ENCODE measurements at places on chromosomes 7 and 10.

DNA sequence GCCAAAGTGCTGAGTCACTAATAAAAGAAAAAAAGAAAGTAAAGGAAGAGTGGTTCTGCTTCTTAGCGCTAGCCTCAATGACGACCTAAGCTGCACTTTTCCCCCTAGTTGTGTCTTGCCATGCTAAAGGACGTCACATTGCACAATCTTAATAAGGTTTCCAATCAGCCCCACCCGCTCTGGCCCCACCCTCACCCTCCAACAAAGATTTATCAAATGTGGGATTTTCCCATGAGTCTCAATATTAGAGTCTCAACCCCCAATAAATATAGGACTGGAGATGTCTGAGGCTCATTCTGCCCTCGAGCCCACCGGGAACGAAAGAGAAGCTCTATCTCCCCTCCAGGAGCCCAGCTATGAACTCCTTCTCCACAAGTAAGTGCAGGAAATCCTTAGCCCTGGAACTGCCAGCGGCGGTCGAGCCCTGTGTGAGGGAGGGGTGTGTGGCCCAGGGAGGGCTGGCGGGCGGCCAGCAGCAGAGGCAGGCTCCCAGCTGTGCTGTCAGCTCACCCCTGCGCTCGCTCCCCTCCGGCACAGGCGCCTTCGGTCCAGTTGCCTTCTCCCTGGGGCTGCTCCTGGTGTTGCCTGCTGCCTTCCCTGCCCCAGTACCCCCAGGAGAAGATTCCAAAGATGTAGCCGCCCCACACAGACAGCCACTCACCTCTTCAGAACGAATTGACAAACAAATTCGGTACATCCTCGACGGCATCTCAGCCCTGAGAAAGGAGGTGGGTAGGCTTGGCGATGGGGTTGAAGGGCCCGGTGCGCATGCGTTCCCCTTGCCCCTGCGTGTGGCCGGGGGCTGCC lies at the start of gene IL6:
TSS of gene IL6 (plus strand) at position 294 of the 807 bp plus-strand sequence. CDS start at position 357, 63 bp downstream.
- DNase-seq, result peak; percentile 95

GRCh38 chr7:101563198-101563901 lies 65.7 kb downstream of the MYL10 start:
- DNase-seq, result no peak

GRCh38 chr7:132777414-132777813 lies 201.1 kb upstream of the PLXNA4 start:
- DNase-seq, result no peak

DNA sequence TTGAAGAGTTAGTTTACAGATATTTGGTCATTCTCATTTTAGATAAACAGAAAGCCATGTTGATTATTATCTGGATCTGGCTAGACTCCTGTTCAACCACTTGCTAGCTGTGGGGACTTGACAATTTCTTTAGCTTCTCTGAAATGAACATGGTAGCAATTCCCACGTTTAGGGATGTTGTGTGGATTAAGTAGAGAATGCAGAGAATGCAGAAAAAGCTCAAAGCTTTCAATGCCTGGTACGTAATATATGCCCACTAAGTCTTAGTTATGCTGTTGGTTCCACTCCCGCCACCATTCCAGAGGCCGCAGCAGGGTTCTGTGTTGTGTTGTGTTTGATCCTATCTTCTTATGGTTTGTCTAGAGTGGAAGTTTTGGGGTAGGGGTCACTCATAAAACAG lies 39.2 kb upstream of the RPA3 start:
- no peak for DNase-seq

- DNase-seq, result peak; percentile 10
Observed at GRCh38 chr10:91210435-91210834, 10.0 kb upstream of the PCGF5 start.

- no peak for DNase-seq
Observed at GRCh38 chr10:98560565-98560964, 113.8 kb upstream of the HPS1 start.

GRCh38 chr7:102223184-102223583 lies 63.5 kb upstream of the SH2B2 start:
- DNase-seq, result no peak

GRCh38 chr10:102649797-102650654 lies 5.7 kb downstream of the TRIM8 start:
- no peak for DNase-seq

DNA sequence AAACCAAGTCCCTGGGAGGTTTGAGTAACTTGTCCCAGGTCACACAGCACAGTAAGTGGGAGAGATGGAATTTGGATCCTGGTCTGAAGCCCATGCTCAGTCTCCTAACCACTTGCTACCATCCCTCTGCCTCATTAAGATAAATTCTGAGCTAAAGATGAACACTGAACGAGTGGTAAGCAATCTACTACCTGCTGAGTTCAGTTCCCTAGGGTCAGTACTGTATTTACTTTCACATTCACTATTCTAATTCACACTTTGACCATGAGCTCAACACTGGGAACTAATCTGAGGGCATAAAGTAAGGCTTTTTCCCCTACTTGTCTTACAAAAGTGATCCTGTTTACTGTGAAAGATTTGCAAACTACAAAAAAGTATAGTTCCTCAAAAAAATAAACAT lies 2.4 kb downstream of the UROS start:
- DNase-seq, result no peak

DNA sequence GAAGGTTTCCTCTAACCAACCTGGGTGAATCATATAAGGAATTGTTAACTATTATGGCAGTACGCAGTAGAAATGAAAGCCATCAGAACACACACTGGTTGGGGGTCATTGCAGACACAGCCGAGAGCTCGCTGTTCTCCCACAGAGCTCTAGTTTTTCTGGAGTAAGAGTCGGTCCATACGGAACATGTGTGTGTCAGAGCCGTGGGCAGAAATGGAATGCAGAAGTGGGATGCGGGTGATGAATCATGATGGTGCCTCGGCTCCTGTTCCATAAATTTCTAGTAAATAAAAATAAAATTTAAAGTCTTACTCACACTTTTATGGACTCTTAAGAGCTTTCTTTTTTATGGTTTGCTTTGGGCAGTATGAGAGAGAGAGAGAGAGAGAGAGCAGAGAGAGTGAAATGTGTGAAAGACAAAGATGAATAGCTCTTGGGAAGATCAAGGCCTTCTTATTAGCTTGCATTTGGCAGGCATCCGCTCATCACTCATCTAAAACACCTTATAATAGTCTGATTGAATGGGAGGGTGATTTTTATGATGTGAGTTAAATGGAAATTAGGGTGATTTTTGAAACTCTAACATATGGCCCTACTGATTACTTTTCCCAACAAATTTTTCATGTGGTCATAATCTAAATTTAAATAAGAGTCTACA lies 98.8 kb upstream of the PFKP start:
- DNase-seq, result peak; percentile 80

DNA sequence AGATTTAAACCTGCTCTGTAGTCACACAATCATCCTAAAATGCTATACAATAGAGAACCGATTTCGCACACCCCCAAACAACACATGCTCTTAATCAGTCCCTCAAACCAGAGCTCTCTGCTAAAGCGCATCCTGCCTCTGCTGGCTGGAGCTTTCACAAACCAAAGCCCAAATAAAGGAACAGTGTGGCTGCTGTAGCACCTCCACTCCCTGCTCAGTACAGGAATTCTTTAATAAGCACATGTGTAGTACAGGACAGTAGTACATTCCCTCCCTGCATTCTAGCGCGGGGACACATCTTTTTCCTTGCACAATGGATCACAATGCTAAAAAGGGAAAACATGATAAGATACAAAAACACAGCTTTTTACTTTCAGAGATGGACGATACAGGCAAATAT lies 684.6 kb downstream of the MAGI2 start:
- peak; percentile 28 for DNase-seq

GRCh38 chr7:47588704-47589225 lies 6.9 kb upstream of the TNS3 start:
- DNase-seq, result no peak

DNA sequence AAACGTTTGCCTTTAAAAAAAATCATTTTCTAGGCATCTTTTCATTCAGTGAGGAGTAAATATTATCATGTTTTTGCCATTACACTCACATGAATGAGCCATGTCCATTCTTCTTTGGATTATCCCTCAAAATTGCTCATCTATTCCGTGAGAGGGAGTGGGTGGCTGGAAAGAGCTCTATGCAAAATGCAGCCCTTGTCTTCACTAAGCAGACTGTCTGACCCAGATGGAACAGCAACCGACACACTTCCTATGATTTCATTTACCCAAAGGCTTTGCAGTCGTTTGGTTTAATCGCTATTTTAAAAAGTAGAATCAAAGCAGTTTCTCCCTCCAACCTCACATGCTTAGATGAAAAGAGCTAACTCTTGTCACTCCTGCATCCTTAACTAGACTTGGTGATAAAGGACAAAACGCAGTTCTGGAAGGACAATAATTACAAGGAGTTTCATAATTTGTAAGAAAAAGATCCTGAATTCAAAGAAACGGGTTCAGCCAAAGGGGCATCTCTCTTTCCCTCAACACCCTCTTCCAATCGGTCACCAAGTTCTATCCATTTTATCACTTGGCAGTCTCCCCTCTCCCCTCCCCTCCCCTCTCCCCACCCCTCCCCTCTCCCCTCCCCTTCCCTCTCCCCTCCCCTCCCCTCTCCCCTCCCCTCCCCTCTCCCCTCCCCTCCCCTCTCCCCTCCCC lies 198.1 kb upstream of the STK17A start:
- no peak for DNase-seq

GRCh38 chr7:111043561-111043960 lies 47.4 kb upstream of the LRRN3 start:
- no peak for DNase-seq

DNA sequence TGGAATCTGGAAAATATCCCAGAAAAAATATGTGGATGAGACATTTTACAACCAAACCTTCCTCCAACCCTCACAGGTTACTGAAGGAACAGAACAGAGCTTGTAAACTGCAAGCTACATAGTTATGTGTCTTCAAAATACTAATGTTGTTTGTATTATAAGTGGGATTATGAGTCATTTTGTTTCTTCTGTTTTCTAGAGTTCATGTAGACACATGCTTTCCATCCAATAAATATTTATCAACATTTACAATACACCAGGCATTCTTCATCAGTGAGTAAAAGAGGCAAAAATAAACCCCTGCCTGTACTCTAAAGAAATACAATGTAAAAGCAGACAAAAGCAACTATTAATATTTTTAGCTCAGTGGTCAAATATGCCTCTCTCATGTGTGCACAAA lies 38.0 kb upstream of the TES start:
- no peak for DNase-seq

GRCh38 chr10:59971915-59972314 lies 65.6 kb upstream of the CCDC6 start:
- DNase-seq, result peak; percentile 12

GRCh38 chr7:134618756-134619530 lies 27.7 kb upstream of the BPGM start:
- peak; percentile 59 for DNase-seq

- DNase-seq, result no peak
Observed at GRCh38 chr10:97711640-97712572, 1.6 kb upstream of the MARVELD1 start.

GRCh38 chr10:8057636-8058273 lies 3.3 kb downstream of the GATA3 start:
- DNase-seq, result no peak

DNA sequence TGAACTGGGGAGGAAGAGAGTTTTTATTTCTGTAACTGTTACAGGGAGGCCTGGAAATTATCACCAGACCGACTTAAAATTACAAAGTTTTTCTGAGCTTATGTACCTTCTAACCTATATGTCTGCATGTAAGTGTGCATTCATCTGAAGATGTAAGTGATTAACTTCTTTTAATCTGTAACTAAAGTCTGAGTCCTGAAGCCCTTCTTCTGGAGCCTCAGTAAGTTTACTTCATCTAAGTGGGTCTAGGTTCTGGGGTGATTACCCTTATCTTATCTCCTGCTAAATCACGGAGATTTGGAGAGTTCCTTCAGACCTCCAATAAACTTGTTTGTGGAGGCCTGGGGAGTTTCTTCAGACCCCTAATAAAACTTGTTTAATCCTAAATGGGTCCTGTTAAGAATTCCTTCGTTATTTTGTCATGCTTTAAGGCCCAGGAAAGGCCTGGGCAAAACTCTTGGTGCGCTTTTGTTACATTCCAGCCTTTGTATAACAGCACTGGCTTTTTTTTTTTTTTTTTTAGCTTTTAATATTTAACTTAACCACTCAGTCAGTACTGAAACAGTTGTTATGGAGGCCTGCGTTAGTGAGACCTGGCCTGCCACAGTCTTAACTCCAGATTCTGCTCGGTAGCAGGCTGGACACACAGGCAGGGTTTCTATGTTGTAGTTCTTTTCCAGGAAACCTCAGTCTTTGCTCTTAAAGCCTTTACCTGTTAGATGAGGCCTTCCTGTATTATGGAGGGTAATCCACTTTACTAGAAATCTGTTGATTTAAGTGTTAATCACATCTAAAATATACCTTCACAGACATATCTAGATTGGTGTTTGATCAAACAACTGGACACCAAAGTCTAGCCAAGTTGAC lies 33.0 kb downstream of the TPST1 start:
- DNase-seq, result no peak

- DNase-seq, result no peak
Observed at GRCh38 chr10:61110936-61111335, 167.0 kb upstream of the RHOBTB1 start.

GRCh38 chr10:132943791-132944404 lies 1.5 kb upstream of the CFAP46 start:
- no peak for DNase-seq

- no peak for DNase-seq
Observed at GRCh38 chr7:122553761-122554160, 145.2 kb downstream of the RNF133 start.

DNA sequence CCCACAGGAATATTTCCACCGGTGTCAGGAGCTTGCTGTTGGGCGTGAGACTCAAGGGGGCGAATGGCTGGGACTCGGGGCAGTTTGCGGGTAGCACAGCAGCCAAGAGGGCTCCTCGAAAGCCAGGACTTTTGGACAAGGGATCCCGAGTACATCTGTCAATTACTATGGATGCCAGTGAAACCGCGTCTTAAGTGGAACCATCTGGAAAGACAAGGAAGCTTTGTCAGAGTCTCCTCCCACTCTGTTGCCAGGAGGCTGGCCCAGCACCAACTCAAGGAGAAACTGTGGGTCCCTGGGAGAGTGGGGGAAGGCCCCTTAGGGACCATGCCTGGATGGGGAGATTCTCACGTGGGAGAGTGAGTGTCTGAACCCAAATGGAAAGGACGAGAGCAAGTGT lies 57.1 kb downstream of the C10orf143 start:
- peak; percentile 61 for DNase-seq

DNA sequence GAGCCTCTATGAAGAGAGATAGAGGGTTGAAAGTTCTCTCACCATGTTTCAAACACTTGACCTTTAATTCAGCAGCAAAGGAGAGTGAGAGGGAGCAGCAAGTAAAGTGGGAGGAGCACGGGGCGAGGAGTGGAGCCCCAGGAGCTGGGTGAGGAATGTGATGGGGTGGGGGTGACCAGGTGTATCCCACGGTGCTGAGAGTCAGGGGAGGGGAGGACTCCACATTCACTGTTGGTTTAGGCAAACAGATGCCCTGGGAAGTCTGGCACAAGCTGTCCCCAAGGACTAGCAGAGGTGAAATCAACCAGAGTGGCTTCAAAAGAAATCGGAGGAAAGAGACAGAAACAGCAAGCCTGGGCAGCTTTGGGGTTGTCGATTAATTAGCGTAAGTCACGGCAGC lies 101.8 kb upstream of the PITRM1 start:
- DNase-seq, result no peak

DNA sequence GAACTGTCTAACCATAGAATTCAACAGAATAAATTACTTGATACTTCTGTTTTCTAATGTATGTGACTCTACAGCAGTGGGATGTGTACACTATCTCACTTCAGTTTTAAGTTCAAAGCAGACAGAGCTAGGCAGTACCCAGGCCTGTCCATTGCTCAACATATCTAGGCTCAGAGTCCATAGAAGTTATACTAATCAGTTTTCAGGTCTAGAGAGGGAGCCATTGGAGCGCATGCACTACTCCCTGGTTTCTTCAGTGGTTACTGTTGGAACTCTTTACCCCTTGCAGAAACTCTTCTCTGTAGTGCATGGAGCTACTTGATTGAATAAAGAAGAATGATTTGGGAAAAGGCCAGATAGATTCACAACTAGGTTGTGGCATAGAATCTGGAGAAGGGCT lies 4.4 kb downstream of the CD36 start:
- no peak for DNase-seq
